ENCODE measurements at places on chromosomes 6 and 20.

- DNase-seq = no peak
These were observed 25.3 kb downstream of the NOL4L start for GRCh38 chr20:32559753-32560380.

- DNase-seq = no peak
These were observed 211.3 kb downstream of the PREX1 start for GRCh38 chr20:48616481-48616880.

DNA sequence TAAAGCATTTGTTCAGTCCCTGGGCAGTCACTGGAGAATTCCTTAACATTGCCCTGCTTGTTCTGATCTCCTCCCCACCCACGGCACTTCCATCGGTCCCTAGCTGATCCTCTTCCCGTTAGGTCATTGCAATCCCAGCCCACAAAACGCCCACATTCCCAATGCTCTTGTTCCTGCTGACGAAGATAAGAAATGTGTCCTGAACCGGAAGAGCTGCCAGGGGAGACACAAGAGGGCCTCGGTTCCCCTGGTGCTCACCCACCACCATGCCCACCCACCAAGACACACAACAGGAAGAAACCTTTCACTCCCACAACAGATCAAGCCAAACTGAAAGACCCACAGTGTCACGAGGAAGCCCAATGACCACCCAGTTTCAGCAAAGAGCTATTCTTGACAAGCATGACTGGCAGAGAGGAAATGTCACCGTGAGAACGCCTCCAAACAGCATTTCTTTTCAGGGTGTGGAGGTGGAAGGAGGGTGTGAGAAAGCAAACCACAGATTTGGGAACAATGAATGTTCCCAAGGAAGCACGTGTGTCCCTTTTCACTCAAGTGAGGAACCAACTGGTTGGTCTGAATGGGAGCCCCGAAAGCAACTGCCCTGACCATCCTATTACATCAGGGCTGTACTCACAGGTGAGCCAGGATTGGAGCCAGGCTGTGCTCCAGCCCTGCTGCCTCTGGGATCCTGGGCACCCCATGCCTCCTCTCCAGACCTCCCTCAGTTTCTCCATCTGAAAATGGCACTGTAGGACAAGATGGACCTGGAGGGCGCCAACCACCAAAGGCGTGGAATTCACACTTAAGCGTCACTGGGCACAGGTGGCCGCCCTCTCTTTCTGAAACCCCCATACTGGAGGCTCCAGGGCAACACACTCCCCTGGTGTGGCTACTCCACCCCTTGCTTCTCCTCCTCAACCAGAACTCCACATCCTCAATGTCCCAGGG, 97.5 kb downstream of the ZMYND8 start:
- DNase-seq = no peak

DNA sequence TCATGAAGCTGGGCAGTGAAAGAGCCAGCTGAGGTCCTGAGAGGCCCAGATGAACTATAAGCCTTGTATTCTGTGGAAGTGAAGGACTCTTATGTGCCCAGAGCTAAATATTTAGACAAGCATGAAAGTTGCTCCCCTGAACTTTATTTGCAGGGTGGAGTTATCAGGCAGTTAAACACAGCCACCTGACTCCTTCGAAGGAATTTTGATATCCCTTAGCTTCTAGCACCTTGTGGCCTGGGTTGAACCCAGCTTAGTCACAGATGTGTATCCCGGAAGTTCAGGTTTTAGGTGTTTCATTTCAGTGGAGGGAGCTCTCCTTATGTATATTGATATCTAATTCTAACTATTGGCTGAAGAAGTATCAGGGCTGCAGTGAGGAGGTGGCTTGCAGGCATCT, 20.4 kb downstream of the NR2E1 start:
- no peak for DNase-seq

DNA sequence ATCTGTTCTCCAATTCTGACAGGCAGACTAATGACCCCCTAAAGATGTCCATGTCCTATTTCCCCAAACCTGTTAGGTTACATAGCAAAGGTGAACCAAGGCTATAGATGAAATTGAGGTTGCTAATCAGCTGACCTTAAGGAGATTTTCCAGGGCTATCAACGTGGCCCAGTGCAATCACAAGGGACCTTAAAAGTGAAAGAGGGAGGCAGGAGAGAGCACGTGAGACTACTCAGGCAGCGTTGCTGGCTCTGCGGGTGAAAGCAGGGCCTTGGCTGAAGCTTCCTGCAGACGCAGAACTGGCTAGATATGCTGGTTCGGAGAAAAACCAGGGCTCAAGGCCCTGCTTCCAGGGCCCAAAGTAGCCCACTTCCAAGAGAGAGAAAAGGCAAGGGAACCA, 78.7 kb downstream of the NCOA7 start:
- DNase-seq = no peak

DNA sequence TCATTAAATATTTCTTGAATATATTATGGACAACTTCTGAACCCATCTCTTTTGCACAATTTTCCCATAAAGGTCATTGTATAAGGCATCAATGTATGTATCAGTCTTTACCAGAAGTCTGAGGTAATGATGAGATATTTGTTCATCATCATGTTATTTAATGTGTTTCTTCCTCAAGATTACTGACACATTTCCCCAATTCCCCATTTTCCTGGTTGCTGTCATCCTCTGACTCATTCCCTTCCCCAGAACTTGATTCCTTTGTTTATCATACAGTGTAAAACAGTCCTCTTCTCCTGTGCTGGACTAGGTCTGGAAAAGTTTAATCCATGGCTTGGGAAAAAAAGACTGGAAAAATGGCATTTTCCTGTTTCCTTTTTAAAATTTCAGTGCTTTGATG, 107.9 kb upstream of the FLRT3 start:
- no peak for DNase-seq

DNA sequence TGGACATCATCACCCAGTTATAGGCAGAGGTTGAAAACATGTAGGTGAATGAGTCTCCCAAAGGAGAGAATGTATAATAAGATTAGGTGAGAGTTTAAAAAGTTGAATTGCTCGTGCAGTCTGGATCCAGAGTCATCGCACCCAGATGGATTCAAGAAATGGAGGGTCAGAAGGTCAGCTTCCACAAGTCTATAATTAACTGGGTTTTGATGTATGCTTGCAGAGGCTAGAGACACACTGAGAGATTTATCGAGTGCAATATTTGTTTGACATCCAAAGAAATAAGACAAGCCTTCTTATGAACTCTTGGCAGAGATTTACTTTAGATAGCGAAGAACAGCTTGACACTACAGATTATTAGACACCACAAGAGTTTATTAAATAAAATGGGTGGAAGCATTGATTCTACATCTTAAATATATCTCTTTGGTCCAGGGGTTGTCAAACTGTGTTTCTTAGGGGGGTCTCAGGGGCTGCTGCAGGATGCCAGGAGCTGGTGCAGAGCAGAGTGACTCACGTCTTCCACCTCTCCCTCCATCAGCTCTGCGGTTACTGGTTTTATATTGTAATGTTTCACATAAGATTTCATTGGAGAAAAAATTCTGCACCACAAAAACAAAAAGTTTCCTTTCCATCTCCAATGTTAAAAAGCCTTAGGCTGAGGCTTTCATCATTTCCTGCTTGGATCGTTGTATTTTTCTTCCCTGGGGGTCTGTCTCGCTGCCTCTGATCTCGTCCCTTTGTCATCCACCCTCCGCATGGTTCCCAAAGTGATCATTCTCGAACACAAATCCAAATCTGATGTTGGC, 176.2 kb upstream of the AHI1 start:
- no peak for DNase-seq

- DNase-seq = no peak
These were observed 179.5 kb downstream of the SYNDIG1 start for GRCh38 chr20:24648919-24649318.

DNA sequence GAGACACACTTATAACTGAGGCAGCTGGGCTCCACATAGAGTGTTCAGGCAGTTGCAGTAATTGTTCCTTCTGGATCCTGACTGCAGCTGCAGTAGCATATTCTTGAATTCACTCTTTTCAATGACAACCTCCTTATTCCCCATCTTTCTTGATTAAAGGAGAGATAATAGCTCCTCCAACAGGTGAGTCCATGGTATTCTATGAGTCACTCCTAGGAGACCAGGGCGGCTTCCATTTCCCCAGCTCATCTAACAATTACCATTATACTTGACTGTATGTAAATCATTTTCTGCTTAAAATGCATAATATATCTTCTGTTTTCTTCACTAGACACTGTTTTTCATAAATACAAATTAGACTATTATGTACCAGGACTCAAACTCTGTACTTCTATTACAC, 62.4 kb downstream of the TENT5A start:
- no peak for DNase-seq

DNA sequence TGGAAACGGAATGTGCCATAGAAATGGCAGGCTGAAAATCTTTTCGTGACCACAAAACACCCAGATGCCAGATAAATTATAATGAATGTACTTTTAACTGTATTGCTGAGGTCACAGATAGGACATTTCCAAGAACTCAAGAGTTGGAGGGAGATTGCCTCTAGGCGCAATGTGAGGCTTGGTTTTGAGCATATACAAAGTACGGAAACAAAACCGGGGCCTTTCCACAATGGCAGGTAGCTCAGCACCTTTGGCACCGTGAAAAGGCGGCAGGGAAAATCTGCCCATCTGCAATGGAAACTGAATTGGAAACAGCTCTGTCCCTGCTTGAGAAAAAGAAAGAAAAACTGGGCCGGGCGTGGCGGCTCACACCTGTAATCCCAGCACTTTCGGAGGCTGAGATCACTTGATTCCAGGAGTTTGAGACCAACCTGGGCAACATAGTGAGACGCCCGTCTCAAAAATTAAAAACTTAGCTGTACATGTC, 10.5 kb upstream of the C20orf144 start:
- no peak for DNase-seq

DNA sequence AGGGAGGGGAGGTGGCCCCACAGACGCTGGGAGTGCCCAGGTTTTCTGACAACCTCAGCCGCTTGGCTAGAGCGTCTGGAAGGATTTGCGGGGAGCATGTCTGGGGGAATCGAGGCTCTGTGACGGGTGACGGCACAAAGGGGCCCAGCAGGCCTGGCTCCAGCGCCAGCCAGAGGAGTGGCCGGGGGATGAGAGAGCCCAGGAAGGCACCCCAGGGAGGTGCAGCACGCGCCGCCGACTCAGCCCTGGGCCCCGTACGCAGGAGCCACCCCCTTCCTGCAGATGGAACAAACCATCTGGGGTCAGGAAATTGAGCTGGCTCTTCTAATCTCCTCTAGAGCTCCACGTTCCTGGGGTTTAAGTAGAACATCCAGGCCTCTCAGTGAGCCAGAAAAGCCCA, 5.9 kb upstream of the SLCO4A1 start:
- no peak for DNase-seq

DNA sequence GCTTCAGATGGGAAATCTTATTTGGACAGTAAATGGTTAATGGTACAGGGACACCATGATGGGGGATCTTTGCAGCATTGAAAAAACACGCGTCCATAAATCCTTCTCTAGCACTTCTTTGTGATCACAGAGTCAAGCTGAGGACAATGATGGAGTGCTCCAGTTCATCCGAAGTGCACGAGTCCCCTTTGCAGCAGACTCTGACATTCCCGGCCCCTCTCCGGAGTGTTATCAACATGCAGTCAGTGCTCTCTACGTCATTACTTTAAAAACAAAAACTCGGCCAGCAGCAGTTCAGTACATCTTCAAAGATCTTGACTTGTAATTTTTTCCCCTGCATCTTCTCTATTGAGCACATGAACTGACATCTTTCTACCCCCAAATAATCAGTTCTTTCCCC, 185.5 kb upstream of the AKAP12 start:
- no peak for DNase-seq

GRCh38 chr6:41439524-41440418, 104.4 kb downstream of the NCR2 start:
- no peak for DNase-seq

- no peak for DNase-seq
These were observed 20.0 kb downstream of the IRF4 start for GRCh38 chr6:411402-412145.

GRCh38 chr20:18856873-18857272, 43.3 kb downstream of the SCP2D1 start:
- no peak for DNase-seq

- no peak for DNase-seq
These were observed 19.8 kb upstream of the TREM1 start for GRCh38 chr6:41306187-41306854.
